WTC11 (cell line): ENCODE measurements at places on chromosomes 3 and 15. TPM values are rescaled to one million over a fixed set of nuclear protein-coding genes. Genes with fewer than 3 reads are reported as not detected.

CDHR4 gene
- total RNA-seq, result 0.17 to 0.69 TPM (median 0.39 TPM) in 3 replicates

CCDC39 gene
- 0.44 to 0.98 TPM in 2 of 3 replicates, not detected in the other for total RNA-seq

GP9 gene
- total RNA-seq, result not detected in 3 replicates

NLGN1 gene
- total RNA-seq, result 12.4 to 16.5 TPM (median 15.7 TPM) in 3 replicates

PLSCR2 gene
- total RNA-seq, result 0.18 to 0.39 TPM (median 0.23 TPM) in 3 replicates

AGBL1 gene
- 0.07 TPM in 1 of 3 replicates, not detected in the others for total RNA-seq

ADGRG7 gene
- total RNA-seq, result not detected in 3 replicates

ATP13A5 gene
- not detected in 3 replicates for total RNA-seq

SLC9C1 gene
- 1.4 to 3.5 TPM (median 2.5 TPM) in 3 replicates for total RNA-seq

MESP1 gene
- total RNA-seq, result 0.32 to 0.50 TPM (median 0.41 TPM) in 3 replicates

ZNF502 gene
- total RNA-seq, result 2.6 to 3.6 TPM (median 3.4 TPM) in 3 replicates

MRAS gene
- total RNA-seq, result 11.1 to 14.8 TPM (median 11.7 TPM) in 3 replicates

VWA5B2 gene
- total RNA-seq, result 0.44 to 0.57 TPM (median 0.55 TPM) in 3 replicates

FYCO1 gene
- total RNA-seq, result 12.1 to 13.9 TPM (median 12.8 TPM) in 3 replicates

RHCG gene
- total RNA-seq, result 0.23 to 0.37 TPM (median 0.31 TPM) in 3 replicates

GADL1 gene
- total RNA-seq, result 0.05 to 0.18 TPM (median 0.15 TPM) in 3 replicates

CLDN16 gene
- not detected in 3 replicates for total RNA-seq

CKMT1A gene
- 34.4 to 37.4 TPM (median 36.4 TPM) in 3 replicates for total RNA-seq

C3orf85 gene
- not detected in 3 replicates for total RNA-seq

SIN3A gene
- total RNA-seq, result 107 to 113 TPM (median 110 TPM) in 3 replicates

PPP1R14D gene
- total RNA-seq, result 0.25 TPM in 1 of 3 replicates, not detected in the others

BBS4 gene
- 29.3 to 35.6 TPM (median 31.5 TPM) in 3 replicates for total RNA-seq

SERPINI2 gene
- total RNA-seq, result 0.32 to 0.37 TPM in 2 of 3 replicates, not detected in the other

WDR5B gene
- 2.6 to 2.9 TPM (median 2.8 TPM) in 3 replicates for total RNA-seq

CHST13 gene
- total RNA-seq, result 4.1 to 6.8 TPM (median 6.4 TPM) in 3 replicates

FBN1 gene
- total RNA-seq, result 3.3 to 5.2 TPM (median 3.7 TPM) in 3 replicates

LTF gene
- total RNA-seq, result 0.14 to 0.30 TPM (median 0.22 TPM) in 3 replicates

TIMMDC1 gene
- 114 to 121 TPM (median 116 TPM) in 3 replicates for total RNA-seq

SLC6A1 gene
- total RNA-seq, result 0.50 to 0.72 TPM (median 0.50 TPM) in 3 replicates

EXOG gene
- 12.2 to 13.7 TPM (median 12.9 TPM) in 3 replicates for total RNA-seq

ABI3BP gene
- total RNA-seq, result 0.18 to 0.74 TPM (median 0.39 TPM) in 3 replicates

CCDC191 gene
- 1.6 to 1.7 TPM (median 1.7 TPM) in 3 replicates for total RNA-seq

C3orf22 gene
- total RNA-seq, result not detected in 3 replicates

TPRG1 gene
- 0.55 to 0.89 TPM (median 0.87 TPM) in 3 replicates for total RNA-seq

BTD gene
- total RNA-seq, result 18.5 to 23.7 TPM (median 21.0 TPM) in 3 replicates

HEMK1 gene
- 15.2 to 20.9 TPM (median 15.8 TPM) in 3 replicates for total RNA-seq

ERC2 gene
- total RNA-seq, result 18.6 to 23.5 TPM (median 18.8 TPM) in 3 replicates
